ENCODE measurements at places on chromosomes 11 and 22.

DNA sequence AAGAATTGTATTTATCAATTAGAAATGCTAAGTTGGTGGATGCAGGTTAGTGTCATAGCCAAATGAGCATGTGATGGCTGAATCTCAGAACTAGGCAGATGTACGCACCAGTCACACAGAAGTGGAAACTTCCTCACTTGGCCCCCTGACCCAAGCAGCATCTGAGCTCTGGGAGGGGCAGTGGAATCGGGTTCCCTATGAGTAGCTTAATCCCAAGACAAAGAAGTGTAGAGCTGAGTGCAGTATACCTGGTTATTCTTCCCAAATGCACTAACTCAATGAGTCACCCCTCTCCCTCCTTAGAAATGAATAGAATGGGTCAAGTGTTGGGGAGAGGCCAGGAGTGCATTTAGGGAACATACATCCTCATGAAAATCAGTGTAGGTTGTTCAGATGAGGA lies 224.6 kb downstream of the FAT3 start:
- DNase-seq = no peak

DNA sequence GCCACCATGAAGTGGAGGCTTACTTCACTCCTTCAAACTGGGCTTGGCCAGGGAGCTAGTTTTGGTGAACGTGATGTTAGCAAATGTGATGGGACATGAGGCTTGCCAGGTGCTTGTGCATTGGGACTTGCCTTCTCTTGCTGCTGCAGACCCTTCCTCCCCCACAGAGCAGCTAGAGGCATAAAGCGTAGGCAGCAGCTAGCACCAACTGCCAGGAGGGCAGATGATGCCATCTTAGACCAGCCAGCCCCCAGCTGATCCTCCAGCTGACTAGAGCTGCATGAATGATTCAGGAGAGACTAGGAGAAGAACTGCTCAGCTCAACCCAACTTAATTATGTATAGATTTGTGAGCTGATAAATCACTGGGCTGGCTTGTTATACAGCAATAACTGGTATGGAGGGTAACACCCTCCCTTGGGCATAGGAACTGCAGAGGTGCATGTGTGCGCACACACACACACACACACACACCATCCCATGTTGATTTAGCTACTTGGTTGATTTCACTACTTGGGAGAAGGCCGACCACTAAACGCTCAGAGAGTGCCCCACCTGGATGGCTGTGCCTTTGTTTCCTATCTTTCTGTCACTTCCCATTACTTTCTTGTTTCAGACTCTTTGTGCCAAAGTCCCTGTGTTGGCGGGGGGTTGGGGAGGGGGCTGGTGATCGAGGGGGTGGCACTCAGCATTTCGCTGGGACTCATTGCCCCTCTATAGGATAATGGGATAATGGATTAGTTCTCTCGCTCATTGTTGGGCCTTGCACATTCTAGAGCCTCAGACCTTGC lies 202.8 kb downstream of the ADAMTS15 start:
- no peak for DNase-seq

DNA sequence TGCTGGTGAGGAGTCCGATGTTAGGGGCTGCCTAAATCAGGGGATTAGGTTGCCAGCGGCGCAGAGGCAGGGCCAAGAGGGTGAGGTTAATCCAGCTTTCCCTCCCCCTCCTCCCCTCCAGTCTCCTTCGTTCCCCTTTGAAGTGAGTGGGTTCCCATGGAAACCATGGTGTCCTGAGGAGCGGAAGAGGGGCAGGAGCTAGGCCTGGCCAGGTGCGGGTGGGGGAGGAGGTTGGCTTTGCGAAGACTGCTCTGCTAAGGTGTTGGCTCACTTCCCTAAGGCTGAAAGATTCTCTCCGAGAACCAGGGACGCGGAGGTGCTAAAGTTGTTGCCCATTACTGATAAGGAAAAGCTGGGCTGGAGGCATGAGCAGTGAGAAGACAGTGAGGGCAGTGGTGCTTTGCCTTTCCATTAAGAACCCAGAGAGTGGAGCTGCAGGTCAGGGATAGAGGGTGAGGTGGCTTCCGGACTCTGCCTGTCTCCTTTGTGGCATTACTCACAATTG lies 124.6 kb downstream of the FEZ1 start:
- no peak for DNase-seq

DNA sequence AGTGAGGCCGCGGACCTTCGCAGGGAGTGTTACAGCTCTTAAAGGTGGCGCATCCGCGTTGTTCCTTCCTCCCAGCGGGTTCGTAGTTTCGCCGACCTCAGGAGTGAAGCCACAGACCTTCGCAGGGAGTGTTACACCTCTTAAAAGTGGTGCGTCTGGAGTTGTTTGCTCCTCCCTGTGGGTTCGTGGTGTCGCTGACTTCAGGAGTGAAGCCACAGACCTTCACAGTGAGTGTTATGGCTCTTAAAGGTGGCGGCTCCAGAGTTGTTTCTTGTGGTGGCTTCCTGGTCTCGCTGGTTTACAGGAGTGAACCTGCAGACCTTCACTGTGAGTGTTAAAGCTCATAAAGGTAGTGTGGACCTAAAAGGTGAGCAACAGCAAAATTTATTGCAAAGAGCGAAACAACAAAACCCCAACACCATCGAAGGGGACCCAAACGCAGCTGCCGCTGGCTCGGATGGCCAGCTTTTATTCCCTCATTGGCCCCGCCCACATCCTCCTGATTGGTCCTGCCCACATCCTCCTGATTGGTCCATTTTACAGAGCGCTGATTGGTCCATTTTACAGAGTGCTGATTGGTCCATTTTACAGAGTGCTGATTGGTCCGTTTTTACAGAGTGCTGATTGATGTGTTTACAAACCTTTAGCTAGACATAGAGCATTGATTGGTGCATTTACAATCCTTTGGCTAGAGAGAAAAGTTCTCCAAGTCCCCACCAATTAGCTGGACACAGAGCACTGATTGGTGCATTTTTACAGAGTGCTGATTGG lies 1.2 kb upstream of the TMEM45B start:
- no peak for DNase-seq

GRCh38 chr11:28999620-29000019 lies 891.4 kb downstream of the METTL15 start:
- no peak for DNase-seq

- no peak for DNase-seq
Observed at GRCh38 chr22:42317691-42318547, 47.5 kb upstream of the TCF20 start.

DNA sequence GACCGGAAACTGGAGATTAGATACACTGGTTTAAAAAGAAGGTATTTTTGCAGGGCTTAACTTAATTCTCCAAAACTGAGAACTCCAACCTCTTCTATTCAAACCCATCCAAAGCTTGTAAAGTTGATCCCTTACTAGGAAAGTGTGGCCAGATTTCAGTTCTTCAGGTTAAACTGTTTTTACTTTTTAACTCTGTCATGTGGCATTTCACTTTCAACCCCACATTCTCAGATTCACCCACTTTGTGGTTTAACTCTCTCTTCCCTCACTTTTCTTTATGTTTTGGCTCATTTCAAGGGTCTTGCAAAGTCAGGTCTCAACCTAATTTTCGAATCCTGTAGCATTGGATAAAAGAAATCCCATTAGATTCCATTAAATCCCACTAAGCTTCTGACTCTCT lies 75.4 kb downstream of the MPPED2 start:
- no peak for DNase-seq

DNA sequence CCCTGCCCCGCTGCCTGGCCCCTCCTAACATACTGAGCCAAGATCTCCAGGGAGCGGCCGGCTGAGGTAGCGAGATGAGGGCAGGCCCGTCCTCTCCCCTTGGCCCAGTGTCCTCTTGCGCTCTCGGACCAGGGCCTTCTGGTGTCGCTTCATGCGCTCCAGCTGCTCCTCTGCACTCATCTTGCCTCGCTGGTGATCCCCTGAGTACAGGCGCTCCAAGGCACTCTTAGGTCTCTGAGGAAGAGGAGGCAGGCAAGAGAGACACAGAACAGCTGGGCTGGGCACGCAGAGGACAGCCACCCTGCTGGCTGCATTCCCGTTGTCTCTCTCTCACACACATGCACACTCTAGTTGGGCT lies 50.6 kb downstream of the C11orf58 start:
- no peak for DNase-seq

- no peak for DNase-seq
Observed at GRCh38 chr11:83773950-83774880, 488.0 kb upstream of the CCDC90B start.

DNA sequence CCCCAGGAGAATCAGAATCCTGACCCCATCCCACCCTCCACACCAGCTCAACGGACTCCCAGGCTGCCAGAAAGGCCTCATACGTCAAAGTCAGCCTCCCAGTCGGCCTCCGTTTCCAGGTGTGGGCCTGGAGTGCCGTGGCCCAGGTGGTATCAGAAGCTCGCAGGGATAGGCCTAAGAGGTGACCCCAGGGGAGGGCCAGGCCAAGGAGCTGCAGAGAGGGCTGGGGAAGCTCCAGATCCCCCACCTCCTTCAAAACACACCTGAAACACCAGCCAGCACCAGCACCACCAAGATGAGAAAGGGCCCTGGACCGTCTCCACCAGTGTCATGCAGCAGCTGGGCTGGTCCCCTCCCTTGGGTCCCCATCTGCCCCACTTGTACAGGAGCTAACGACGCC lies 20.3 kb downstream of the ASCL2 start:
- DNase-seq = no peak

- no peak for DNase-seq
Observed at GRCh38 chr11:74462631-74463030, 4.7 kb downstream of the KCNE3 start.

DNA sequence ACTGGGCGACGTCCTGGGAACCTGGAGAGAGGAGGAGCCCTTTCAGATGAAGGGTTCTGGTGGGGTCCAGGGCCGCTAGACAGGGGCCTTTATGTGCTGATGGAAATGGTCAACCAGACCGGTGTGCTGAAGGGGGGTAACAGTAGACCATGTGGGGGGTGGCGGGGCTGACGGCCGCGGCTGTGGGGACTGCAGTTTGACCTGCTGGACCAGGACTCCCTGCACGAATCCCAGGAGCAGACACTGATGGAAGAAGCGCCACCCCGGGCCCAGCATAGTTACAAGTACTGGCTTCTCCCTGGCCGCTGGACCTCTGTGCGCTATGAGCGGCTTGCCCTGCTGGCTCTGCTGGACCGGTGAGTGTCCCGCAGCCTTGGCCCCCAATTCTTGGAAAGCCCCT lies 6.4 kb downstream of the PCNX3 start:
- DNase-seq = no peak

DNA sequence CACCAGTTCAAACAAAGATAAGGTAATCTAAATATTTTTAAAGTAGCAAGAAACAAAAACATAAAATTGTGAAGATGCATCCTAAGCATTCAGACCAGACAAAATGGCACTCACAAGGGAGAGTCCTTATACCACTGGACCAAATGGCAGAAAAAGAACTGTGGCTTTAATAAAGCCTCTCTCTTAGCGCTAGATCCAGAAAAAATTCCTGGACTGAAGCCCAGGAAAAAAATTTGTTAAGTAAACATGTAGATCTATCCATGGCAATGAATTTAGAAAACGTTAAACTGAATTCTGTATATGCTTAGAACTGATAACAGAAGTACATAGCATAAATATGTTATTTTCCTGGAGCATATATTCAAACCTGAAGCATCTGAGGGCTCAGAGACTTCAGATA lies 11.8 kb upstream of the CD59 start:
- DNase-seq = no peak

- DNase-seq = no peak
Observed at GRCh38 chr22:27273436-27273835, 528.1 kb downstream of the MN1 start.

- DNase-seq = peak; percentile 41
Observed at GRCh38 chr11:86438685-86439084, 64.0 kb downstream of the CCDC81 start.

DNA sequence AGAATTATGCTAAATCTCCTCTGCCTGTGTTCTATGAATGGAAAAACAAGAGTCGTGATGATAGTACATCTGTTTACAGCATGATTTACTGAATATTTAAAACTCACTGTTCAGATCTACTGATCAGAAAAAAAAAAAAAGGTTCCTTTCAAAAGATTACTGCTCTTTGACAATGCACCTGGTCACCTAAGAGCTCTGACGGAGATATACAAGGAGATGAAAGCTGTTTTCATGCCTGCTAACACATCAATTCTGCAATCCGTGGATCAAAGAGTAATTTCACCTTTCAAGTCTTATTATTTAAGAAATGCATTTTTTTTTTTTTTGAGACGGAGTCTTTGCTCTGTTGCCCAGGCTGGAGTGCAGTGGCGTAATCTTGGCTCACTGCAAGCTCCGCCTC lies 30.7 kb downstream of the CLTCL1 start:
- no peak for DNase-seq

DNA sequence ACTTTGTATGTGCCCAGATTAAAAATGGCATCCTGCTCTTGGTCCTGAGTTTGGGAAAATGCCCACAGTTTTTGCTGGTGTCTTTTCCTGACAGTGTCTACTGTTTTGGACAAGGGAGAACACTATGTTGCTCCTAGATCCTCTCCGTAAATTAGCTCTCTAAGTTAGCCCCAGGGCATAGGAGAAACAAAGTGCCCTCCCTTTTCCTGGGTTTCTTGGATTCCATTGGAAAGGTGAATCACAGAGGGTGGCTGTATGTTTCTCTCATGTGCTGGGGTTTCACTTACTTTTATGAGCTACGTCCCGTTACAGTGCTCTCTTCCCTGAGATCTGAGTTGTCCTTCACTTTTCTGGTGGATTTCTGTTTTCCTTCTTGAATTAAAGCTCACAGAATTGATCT lies 782.8 kb downstream of the CNTN5 start:
- no peak for DNase-seq

DNA sequence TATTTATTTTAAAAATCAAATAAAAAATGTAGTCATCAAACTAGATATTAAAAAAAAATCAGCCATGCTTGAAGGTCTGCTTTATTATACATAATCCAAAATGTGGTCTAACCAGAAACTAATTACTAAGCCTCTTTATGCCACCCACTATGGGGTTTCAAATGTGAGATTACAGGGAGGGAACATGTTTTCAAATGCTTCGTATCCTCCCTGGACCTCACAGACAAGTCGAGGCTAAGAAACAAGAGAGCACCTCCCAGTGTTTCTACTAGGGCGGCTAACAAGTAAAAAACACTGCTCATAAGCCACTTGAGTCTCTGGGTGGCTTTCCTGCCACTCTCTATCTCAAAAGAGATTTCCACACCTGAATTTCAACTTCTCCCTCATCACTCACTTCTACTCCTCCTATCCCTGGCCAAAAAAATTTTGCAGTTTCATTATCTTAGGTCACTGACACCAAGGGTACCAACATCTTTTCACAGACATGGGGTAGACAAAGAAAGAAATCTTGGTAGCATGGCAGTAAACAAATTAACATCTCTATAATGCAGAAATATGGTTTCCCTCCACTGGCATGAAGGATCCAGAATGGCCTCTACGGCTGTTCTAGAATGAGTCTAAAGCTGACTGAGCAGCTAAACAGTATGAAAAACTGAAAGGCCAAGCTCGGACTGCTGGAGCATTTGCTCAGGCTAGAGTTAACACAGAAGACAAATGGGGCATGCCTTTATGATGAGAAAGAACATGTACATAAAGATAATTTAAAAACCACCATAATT lies 50.9 kb downstream of the PITPNB start:
- DNase-seq = no peak

- no peak for DNase-seq
Observed at GRCh38 chr11:15189641-15190365, 75.1 kb downstream of the INSC start.

- no peak for DNase-seq
Observed at GRCh38 chr11:62593434-62594044, 2.2 kb upstream of the TUT1 start.

- no peak for DNase-seq
Observed at GRCh38 chr11:76119032-76119431, 87.3 kb downstream of the WNT11 start.

Measured in retinal pigment epithelial cell (primary cell).